ENCODE measurements at places on chromosomes 4 and X. TPM values are rescaled to one million over a fixed set of nuclear protein-coding genes. Genes with fewer than 3 reads are reported as not detected.

PABPC1L2B gene
- total RNA-seq = 0.17 TPM

FGFBP1 gene
- total RNA-seq = 21.7 TPM

CT45A1 gene
- not detected for total RNA-seq

RS1 gene
- not detected for total RNA-seq

BEX2 gene
- 24.3 TPM for total RNA-seq

QRFPR gene
- total RNA-seq = 1.4 TPM

SLC16A2 gene
- 10.0 TPM for total RNA-seq

IL1RAPL1 gene
- 2.6 TPM for total RNA-seq

FREM3 gene
- 1.1 TPM for total RNA-seq

TKTL1 gene
- 0.56 TPM for total RNA-seq

GRCh38 chr4:157012781-157013180, 41.2 kb upstream of the PDGFC start:
- no peak for DNase-seq

DNA sequence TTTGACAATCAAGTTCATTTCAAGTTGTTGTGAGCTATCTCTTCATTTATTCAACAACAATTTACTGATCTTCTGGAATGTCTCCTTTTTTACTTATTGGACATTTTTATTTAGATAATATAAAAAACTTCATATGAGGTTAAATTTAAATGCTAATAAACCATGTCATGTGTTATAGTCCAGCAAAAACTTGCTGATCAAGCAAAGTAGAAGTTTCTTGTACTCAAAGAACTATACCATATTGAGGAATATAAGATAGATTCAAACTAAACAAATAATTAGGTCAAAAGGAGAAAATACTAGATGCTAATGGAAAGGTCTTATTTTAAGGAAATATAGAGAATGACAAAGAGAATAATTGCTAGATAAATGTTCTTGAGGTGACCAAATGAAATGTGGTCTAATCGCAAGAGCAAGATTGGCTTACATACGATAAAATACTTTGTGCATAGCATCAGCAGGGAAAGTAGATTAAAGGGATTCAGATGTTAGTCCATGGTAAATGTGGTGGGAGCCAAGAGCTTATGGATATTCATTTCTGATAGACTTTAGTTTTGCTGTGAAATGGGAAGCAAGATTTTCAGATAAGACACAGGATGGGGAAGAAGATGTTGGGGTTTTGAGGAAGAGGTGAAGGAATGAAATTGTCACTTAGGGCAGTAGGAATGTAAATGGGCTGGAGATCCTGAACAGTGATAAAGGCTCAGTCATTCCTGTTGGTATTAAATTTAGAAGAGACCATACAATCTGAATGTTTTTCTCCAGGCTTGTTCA, 229.5 kb downstream of the MAPK10 start:
- DNase-seq = no peak

DNA sequence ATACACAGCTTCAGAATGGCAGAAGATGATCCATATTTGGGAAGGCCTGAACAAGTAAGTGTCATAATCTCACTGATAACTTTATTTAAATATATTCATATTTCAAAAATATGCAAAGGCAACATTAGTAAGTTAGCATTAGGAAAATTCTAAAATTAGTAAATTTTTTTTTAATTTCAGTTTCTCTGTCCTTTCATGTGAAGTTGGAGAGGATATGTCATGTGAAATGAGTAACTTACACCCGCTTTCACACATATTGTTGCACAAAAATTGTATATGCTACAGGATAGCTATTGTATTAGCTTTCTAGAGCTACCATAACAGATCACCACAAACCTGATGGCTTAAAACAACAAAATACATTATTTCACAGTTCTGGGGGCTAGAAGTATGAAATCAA, 24.3 kb downstream of the NFKB1 start:
- no peak for DNase-seq

DNA sequence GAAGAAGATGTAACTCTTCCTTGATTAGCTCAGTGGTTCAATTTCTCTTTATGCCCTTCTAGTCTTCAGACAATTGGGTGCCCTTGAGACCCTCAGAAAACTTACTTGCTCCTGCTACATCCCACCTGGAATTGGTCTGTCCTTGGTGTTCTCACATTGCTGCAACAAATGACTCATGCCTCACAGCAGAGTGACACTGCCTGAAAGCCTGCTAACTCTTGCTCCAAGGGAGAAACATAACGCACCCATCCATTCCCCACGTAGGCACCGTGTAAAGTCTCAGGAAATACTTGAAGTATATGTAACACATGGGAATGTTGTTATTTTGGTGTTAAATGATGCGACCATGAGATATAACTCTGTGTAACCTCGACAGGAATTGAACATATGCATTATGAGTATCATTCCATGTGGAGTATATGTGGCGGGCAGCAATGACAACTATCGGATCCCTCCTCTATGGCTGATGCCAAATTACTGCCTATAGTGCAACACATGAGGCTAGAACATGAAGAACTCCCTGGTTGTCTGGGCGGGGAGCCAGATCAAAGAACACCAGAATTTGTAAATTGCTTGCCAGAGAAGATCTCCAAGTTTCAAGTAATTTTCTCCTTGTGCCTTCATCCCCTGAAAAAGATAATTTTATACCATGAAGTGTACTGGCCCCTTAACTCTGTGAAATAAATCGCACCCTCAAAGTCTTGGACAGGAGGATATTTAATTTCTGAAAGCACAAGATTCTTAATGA, 231.3 kb upstream of the STK26 start:
- DNase-seq = no peak

DNA sequence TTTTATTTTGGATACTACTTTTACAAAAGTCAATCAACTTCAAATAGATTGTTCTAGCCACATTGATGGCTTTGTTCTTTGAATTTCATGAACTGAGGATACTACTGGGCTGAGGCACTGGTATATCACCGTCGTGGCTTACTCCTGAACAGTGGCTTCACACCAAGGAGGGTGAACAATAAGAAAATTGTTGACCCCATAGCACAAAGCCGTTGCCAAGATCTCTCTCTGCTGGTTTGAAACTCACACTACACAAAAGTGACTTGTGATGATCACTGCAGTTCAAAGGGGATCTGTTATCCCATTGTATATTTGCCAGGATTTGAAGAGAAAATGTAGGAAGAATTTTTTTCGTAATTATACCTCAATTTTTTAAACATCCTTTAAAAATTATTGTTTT, 119.6 kb downstream of the PDLIM5 start:
- no peak for DNase-seq

DNA sequence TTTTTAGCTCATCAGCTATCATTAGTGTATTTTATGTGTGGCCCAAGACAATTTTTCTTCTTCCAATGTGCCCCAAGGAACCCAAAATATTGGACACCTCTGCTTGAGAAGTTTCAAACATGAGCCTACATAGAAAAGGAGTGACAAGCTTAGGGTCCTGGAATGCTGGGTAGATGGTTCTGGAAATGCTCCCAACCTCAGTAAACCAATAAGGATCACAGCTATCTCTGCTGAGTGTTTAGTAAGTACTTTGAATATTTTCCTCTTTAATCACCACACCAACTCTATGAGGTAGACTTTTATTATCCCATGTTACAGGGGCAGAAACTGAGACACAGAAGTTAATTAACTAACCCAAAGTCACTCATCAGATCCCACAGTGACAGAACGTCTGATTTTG, 164.9 kb upstream of the KLF3 start:
- DNase-seq = no peak

- no peak for DNase-seq
These were observed 309.4 kb downstream of the MAPK10 start for GRCh38 chr4:86050496-86050895.

GRCh38 chr4:8220661-8221450, 21.8 kb downstream of the SH3TC1 start:
- DNase-seq = no peak

- no peak for DNase-seq
These were observed 15.5 kb upstream of the GPR82 start for GRCh38 chrX:41708486-41708885.

- DNase-seq = no peak
These were observed 175.4 kb downstream of the TBCK start for GRCh38 chr4:106140601-106141000.

DNA sequence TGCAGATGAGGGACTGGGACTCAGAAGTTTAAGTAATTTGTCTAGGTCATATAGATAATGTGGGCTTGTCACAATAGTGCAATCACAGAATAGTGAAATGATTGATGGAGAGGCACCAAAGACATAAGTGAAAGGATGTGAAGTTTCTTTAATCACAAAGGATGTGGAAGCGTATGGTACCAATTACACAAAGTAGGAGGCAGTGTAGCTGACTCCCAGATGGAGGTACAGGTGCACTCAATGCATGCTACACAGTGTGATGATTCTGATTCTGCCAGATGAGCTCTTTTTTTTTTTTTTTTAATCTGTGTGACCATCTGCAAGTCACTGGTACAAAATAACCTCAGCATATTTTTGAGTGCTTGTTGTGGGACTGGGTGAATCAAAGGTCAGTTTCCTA, 411.3 kb downstream of the SPRY1 start:
- DNase-seq = no peak

GRCh38 chrX:40531056-40531826, 49.5 kb upstream of the ATP6AP2 start:
- DNase-seq = no peak

GRCh38 chrX:40152173-40152711, 54.5 kb upstream of the BCOR start:
- no peak for DNase-seq

DNA sequence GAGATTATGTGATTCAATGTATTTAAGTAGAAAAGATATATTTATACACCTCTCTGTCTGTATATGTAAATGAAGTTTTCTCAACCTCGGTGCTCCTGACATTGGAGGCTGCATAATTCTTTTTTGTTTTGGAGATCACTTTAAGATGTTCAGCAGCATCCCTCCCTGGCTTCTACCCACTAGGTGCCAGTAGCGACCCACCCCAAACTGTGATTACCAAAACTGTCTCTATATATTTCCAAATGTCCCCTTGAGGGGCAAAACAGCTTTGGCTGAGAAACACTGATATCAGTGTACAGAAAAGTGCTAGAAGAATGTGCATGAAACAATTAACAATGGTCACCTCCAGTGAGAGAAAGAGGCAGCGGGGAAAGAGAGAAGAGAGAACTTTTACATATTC, 51.2 kb downstream of the DCX start:
- DNase-seq = no peak

DNA sequence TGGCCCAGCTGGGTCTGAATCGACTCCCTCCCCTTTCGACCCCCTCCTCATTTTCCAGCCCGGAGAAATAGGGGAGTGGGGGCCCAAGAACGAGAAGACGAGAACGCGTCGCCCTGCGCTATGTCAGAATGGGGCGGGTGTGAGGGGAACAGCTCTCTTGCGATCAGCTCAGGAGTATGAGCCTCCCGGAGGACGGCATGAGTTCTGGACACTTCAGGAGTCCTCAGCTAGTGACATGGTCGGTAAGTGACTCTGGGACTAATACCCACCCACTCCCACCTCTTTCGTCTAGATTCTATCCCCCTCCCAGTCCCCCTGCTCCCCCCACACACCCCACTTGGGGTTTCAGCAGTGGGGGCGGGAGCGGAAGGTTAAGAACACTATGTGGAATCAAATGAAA, 944 bp downstream of the KLF8 start:
- DNase-seq = no peak

- DNase-seq = no peak
These were observed 12.8 kb upstream of the GPR82 start for GRCh38 chrX:41711021-41711667.

DNA sequence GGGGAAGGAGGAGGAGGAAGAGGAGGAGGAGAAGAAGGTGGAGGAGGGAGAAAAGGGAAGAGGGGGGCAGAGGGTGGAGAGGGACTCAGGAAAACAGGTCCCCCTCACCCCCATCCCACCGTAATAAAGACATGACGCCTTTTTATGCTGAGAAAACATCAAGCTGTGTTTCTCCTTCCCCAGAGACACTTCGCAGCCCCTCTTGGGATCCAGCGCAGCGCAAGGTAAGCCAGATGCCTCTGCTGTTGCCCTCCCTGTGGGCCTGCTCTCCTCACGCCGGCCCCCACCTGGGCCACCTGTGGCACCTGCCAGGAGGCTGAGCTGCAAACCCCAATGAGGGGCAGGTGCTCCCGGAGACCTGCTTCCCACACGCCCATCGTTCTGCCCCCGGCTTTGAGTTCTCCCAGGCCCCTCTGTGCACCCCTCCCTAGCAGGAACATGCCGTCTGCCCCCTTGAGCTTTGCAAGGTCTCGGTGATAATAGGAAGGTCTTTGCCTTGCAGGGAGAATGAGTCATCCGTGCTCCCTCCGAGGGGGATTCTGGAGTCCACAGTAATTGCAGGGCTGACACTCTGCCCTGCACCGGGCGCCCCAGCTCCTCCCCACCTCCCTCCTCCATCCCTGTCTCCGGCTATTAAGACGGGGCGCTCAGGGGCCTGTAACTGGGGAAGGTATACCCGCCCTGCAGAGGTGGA, 45.3 kb upstream of the SHOX start:
- peak; percentile 60 for DNase-seq

DNA sequence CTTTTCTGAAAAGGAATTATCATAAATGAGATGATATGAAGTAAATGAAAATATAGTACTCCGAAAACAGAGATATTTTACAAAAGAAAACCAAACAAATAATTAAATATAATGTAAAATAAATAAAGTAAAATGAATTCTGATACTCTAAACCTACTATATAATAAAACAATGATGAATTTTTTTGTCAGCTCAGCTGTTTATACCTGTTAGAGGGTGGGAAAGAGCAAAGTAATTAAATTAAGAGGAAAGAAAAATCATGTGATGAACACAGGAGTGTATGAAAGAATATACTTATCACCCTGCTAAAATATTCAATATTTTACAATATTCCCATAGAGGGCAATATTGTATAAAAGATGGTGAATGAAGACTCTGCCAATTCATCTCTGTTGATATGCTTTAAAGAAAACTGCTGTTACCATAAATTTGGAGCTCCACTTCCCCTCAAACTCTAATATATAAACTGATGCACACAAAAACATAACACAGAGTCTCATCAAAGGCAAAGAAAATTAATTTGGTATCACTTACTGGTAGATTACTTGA, 6.5 kb upstream of the NDST4 start:
- no peak for DNase-seq

GRCh38 chrX:53262918-53263394, 18.4 kb downstream of the IQSEC2 start:
- DNase-seq = no peak

- DNase-seq = no peak
These were observed 248.8 kb downstream of the PRDM5 start for GRCh38 chr4:120673696-120674095.

DNA sequence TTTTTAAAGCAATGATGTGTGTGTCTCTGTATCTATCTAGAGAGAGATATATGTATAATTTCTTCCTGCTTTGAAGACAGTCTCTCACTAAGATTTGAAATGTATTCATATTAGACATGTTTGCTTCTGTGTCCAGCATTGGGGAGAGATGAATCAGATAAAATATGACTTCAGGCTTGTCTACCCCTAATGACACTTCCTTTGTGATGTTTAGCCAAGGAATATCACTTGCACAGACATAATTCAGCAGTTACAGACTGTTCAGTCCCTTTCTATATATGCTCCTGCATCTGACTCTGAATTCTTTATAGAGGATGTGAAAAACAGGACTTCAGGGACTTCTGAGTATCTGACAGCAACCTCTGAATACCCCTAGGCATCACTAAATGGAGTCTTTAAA, 158.4 kb downstream of the DCLK2 start:
- no peak for DNase-seq

- no peak for DNase-seq
These were observed 1513.0 kb downstream of the STIM2 start for GRCh38 chr4:28373601-28374000.

- DNase-seq = no peak
These were observed 425.8 kb downstream of the ARAP2 start for GRCh38 chr4:35818520-35818919.

- DNase-seq = no peak
These were observed 33.7 kb downstream of the CD38 start for GRCh38 chr4:15811703-15812337.

GRCh38 chr4:153034681-153035080, 98.6 kb downstream of the FHDC1 start:
- no peak for DNase-seq
